ENCODE measurements at places on chromosomes 7 and 10.

DNA sequence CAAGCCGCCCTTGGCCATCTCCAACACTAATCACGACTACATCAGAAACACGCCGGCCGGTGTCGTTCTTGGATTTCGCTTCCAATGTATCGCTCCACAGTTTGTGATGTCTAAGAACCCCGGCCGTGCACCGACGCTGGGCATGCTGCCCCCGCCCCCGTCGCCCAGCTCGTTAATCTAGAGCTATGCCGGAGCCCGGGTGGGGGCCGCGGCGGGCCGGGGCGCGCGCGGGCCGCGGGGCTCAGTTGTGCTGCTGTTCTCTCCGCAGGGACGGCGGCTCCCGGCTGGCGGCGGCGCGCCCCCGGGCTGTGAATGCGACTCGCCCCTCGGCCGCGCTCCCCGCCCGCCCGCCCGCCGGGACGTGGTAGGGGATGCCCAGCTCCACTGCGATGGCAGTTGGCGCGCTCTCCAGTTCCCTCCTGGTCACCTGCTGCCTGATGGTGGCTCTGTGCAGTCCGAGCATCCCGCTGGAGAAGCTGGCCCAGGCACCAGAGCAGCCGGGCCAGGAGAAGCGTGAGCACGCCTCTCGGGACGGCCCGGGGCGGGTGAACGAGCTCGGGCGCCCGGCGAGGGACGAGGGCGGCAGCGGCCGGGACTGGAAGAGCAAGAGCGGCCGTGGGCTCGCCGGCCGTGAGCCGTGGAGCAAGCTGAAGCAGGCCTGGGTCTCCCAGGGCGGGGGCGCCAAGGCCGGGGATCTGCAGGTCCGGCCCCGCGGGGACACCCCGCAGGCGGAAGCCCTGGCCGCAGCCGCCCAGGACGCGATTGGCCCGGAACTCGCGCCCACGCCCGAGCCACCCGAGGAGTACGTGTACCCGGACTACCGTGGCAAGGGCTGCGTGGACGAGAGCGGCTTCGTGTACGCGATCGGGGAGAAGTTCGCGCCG lies 1.9 kb downstream of the VWC2 start:
- peak overlapping the region; percentile 76 for H3K4me3 ChIP-seq
- DNase-seq: no peak
- H3K36me3 ChIP-seq: no peaks in the 10 kb centered on the region

GRCh38 chr10:103895411-103896186 lies 22.4 kb downstream of the STN1 start:
- peaks cover 81% of the 10 kb centered on the region for H3K4me1 ChIP-seq
- H3K4me3 ChIP-seq: peak overlapping the region; percentile 10
- H3K36me3 ChIP-seq: peaks cover 54% of the 10 kb centered on the region
- H3K27ac ChIP-seq: peak overlapping the region; percentile 90

GRCh38 chr10:63585041-63585440 lies 63.8 kb downstream of the REEP3 start:
- no peaks in the 10 kb centered on the region for H3K27me3 ChIP-seq
- no peak overlapping the region for H3K27ac ChIP-seq
- H3K4me1 ChIP-seq: peaks cover 42% of the 10 kb centered on the region
- no peak for DNase-seq

- H3K36me3 ChIP-seq: peaks cover 52% of the 10 kb centered on the region
- peaks cover 9% of the 10 kb centered on the region for H3K4me1 ChIP-seq
- DNase-seq: no peak
- H3K27ac ChIP-seq: no peak overlapping the region
- H3K4me3 ChIP-seq: no peak overlapping the region
- peaks cover 11% of the 10 kb centered on the region for H3K27me3 ChIP-seq
Measured at GRCh38 chr10:73855413-73855812, 18.9 kb downstream of the CAMK2G start.

- H3K4me3 ChIP-seq: no peak overlapping the region
- H3K27ac ChIP-seq: peak overlapping the region; percentile 54
- H3K36me3 ChIP-seq: peaks cover 34% of the 10 kb centered on the region
- no peak for DNase-seq
- peaks cover 63% of the 10 kb centered on the region for H3K4me1 ChIP-seq
Measured at GRCh38 chr10:74067373-74068352, 69.7 kb downstream of the VCL start.

GRCh38 chr10:109953766-109954165 lies 30.5 kb upstream of the XPNPEP1 start:
- no peak for DNase-seq
- no peaks in the 10 kb centered on the region for H3K27me3 ChIP-seq
- no peak overlapping the region for H3K27ac ChIP-seq
- no peaks in the 10 kb centered on the region for H3K36me3 ChIP-seq
- H3K4me1 ChIP-seq: peaks cover 9% of the 10 kb centered on the region

DNA sequence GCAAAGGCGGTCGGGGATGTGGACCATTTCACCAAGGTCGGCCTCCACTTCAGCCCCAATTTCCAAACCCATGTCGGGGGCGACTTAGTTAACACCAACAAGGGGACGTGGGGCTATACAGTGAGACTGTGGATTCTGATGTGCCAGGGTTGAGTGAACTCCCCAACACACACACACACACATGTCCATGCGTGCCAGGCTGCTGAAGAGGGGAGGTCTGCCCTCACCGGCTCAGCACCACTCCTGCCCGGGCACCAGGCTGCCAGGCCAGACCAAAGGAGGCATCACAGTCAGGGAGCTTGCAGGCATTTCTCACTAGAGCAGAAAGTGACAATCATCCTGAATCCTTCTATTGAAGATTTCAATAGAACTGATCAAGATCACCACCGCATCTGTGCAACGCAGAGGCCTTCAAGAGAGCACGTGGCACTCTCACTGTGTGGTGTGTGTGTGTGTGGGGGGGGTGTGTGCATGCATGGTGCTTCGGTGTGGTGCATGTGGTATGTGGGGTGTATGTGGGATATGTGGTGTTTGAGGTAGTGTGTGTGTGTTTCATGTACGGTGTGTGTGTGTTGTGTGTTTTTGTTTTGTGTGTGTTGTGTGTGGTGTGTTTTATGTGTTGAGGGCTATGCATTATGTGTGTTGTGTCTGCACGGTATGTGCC lies 403.5 kb upstream of the RNF32 start:
- no peaks in the 10 kb centered on the region for H3K36me3 ChIP-seq
- no peak overlapping the region for H3K27ac ChIP-seq
- no peaks in the 10 kb centered on the region for H3K27me3 ChIP-seq
- H3K4me3 ChIP-seq: no peak overlapping the region
- no peak for DNase-seq

GRCh38 chr10:23396695-23397094 lies 42.2 kb upstream of the OTUD1 start:
- H3K4me1 ChIP-seq: peaks cover 7% of the 10 kb centered on the region
- H3K27ac ChIP-seq: no peak overlapping the region
- H3K36me3 ChIP-seq: no peaks in the 10 kb centered on the region
- H3K27me3 ChIP-seq: no peaks in the 10 kb centered on the region

- no peak overlapping the region for H3K4me3 ChIP-seq
- H3K27me3 ChIP-seq: no peaks in the 10 kb centered on the region
Measured at GRCh38 chr10:12144538-12144937, 15.1 kb downstream of the SEC61A2 start.

DNA sequence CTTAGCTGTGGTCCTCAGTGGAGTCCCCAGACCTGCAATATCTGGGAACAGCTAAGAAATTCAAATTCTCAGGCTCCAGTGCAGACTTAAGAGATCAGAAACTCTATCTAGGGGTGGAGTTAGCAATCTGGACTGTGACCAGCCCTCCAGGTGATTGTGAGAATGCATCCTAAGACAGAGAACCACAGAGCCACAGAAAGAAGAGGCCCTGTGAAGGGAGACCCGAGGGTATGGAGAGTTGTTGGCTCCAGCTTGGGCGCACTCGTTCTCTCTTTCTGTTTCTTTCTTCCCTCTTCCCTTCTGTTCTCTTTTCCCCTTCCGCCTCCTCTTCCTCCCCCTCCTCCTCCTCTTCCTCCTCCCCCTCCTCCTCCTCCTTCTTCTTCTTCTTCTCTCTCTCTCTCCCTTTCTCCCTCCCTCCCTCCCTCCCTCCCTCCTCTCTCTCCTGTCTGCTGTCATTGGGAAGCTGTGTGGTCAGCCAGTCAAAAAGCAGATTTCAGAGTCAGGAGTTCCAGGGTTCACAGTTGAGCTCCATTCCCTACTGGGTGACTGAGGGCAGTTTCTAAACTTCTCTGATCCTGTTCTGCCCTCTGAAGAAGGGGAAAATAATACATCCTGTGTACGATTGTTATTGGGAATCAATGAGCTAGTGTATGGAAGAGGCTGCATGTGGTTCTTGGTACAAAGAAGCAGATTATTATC lies 62.1 kb upstream of the STEAP1B start:
- H3K36me3 ChIP-seq: no peaks in the 10 kb centered on the region
- H3K4me3 ChIP-seq: peak overlapping the region; percentile 40
- peaks cover 64% of the 10 kb centered on the region for H3K4me1 ChIP-seq
- no peak for DNase-seq
- no peaks in the 10 kb centered on the region for H3K27me3 ChIP-seq

GRCh38 chr7:146285418-146285817 lies 168.8 kb downstream of the CNTNAP2 start:
- no peak overlapping the region for H3K4me3 ChIP-seq
- no peaks in the 10 kb centered on the region for H3K4me1 ChIP-seq
- no peaks in the 10 kb centered on the region for H3K27me3 ChIP-seq
- DNase-seq: no peak
- no peaks in the 10 kb centered on the region for H3K36me3 ChIP-seq
- no peak overlapping the region for H3K27ac ChIP-seq

- H3K4me1 ChIP-seq: no peaks in the 10 kb centered on the region
- H3K27me3 ChIP-seq: no peaks in the 10 kb centered on the region
- H3K27ac ChIP-seq: no peak overlapping the region
- no peak overlapping the region for H3K4me3 ChIP-seq
Measured at GRCh38 chr7:148060724-148061123, 529.8 kb upstream of the C7orf33 start.

DNA sequence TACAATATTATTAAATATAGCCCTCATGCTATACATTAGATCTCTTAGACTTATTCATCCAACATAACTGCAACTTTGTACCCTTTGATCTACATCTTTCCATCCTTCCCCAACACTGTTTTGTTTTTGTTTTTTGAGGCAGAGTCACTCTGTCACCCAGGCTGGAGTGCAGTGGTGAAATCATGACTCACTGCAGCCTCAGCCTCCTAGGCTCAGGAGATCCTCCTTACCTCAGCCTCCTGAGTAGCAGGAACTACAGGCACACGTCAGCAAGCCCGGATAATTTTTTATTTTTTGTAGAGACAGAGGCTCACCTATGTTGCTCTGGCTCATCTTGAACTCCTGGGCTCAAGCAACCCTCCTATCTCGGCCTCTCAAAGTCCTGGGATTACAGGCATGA lies 53.3 kb downstream of the NT5C2 start:
- H3K4me1 ChIP-seq: peaks cover 27% of the 10 kb centered on the region
- no peak for DNase-seq
- no peak overlapping the region for H3K4me3 ChIP-seq
- H3K27ac ChIP-seq: no peak overlapping the region
- H3K36me3 ChIP-seq: peaks cover 48% of the 10 kb centered on the region
- no peaks in the 10 kb centered on the region for H3K27me3 ChIP-seq

GRCh38 chr7:76272851-76273497 lies 29.5 kb upstream of the HSPB1 start:
- no peaks in the 10 kb centered on the region for H3K4me1 ChIP-seq
- no peaks in the 10 kb centered on the region for H3K36me3 ChIP-seq
- H3K27ac ChIP-seq: no peak overlapping the region
- no peak overlapping the region for H3K4me3 ChIP-seq
- H3K27me3 ChIP-seq: peaks cover 94% of the 10 kb centered on the region

GRCh38 chr10:79933961-79934360 lies 14.9 kb downstream of the SFTPD start:
- DNase-seq: no peak
- H3K4me3 ChIP-seq: no peak overlapping the region
- H3K27ac ChIP-seq: no peak overlapping the region
- H3K4me1 ChIP-seq: peaks cover 4% of the 10 kb centered on the region
- H3K36me3 ChIP-seq: peaks cover 7% of the 10 kb centered on the region

DNA sequence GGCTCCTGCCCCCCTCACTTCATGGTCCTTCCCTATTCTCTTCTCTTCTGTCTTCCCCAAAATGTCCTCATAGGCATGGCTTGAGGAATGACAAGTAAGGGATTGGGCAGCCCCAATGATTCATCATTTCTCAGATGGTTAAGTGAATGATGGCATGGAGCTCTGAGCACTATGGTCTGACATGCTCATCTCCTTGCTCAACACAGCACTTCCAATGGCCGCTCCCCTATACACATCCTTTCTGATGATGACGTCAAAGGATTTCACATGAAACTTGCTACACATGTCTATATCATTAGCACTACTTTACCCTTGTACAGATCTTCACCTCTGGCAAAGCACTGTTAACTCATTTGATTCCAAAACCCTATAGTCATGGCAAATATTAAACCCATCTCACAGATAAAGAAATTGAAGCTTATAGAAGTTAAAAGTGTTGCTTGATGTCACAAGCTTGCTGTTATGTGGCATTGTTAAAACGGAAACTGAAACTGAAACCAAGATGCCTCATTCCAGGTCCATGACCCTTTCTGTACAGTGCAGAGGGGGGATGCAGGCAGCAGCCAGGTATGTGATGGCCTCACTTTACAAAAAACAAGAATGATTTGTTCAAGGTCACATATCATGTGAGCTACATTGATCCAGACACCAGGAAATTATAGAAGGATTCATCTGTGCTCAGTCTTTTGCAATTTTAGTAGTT lies 90.0 kb upstream of the PLXNA4 start:
- H3K36me3 ChIP-seq: no peaks in the 10 kb centered on the region
- H3K27me3 ChIP-seq: no peaks in the 10 kb centered on the region
- no peak for DNase-seq
- H3K4me3 ChIP-seq: no peak overlapping the region

GRCh38 chr7:15489383-15489782 lies 72.4 kb downstream of the AGMO start:
- no peak for DNase-seq
- H3K27me3 ChIP-seq: no peaks in the 10 kb centered on the region
- H3K27ac ChIP-seq: peak overlapping the region; percentile 2
- H3K36me3 ChIP-seq: no peaks in the 10 kb centered on the region
- peaks cover 6% of the 10 kb centered on the region for H3K4me1 ChIP-seq

DNA sequence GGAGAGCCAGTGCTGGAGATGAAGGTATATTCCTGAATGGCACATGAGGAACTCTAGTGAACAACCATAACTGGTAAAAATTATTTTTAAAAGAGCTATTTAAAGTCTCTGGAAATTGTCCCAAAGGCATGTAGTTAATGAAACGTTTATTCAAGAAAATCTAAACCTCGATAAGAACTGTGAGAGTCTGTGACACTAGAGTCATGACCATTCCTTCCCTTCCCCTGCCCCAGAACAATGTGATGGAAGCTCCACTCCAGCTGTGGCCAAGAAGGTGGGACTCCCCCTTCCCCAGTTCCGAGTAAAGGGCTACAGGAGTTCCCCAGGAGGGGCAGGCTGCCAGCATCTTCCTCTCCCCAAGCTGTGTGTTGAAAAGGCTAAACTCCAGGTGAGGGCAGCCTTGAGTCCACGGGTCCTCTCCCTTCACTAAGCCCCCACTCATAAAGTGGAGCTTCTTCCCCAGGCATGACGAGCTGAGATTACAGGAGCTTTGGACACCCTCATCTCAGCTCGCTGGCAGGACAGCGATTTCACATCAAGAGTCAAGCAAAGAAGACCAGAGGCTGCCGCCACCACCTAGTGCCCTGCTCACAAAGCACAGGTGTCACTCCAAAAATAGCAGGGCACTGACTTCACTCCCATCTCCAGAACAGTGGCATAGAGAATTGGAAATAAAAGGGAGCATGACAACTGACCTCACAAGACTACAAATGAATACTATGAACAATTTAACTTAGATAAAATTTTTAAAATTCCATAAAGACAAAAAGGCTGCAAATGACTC lies 68.5 kb downstream of the NHLRC2 start:
- no peak overlapping the region for H3K27ac ChIP-seq
- no peak for DNase-seq
- H3K4me1 ChIP-seq: peaks cover 21% of the 10 kb centered on the region
- H3K4me3 ChIP-seq: peak overlapping the region; percentile 8
- H3K36me3 ChIP-seq: no peaks in the 10 kb centered on the region

- DNase-seq: peak; percentile 51
- peak overlapping the region; percentile 10 for H3K4me3 ChIP-seq
- H3K4me1 ChIP-seq: peaks cover 11% of the 10 kb centered on the region
- no peaks in the 10 kb centered on the region for H3K36me3 ChIP-seq
Measured at GRCh38 chr7:134605978-134606923, 40.4 kb upstream of the BPGM start.

Data from left ventricle myocardium inferior (tissue), 1 donor.